ENCODE measurements at places on chromosomes 1 and 21. TPM values are rescaled to one million over a fixed set of nuclear protein-coding genes. Genes with fewer than 3 reads are reported as not detected.

GRCh38 chr1:78284354-78284753 lies 206.4 kb upstream of the PTGFR start:
- DNase-seq = no peak

DNA sequence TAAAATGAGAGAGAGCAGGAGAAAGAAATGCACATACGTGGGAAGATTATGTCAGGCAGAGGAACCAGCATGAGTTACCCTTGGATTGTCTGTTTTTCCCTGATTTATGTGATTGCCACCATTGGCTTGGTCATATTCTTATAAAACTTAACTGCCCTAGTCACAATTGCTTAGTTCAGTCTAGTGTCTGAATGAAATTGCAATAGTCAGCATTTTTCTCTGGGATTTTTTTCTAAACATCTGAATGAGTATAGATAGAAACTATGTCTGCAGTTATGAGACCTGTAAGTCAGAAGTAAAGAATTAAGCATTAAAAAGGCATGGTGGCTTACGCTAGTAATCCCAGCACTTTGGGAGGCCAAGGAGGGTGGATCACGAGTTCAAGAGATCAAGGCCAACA lies 889.8 kb downstream of the PLA2G4A start:
- DNase-seq = no peak

- no peak for DNase-seq
Observed at GRCh38 chr1:24827379-24828135, 82.3 kb downstream of the CLIC4 start.

Gene VWA1
- 175 TPM for total RNA-seq

Gene ADAMTS5
- 10.0 TPM for total RNA-seq

Measured in sciatic nerve (tissue), 2 donors.